Activated T-cell treated with anti-CD3 and anti-CD28 coated beads, Interleukin-2, amount 50 U/mL, for 24 hours (primary cell): ENCODE measurements at places on chromosomes 13 and 19.

- H3K36me3 ChIP-seq, result peaks cover 24% of the 10 kb centered on the region
- peaks cover 60% of the 10 kb centered on the region for H3K4me1 ChIP-seq
- peak overlapping the region; percentile 93 for H3K27ac ChIP-seq
- no peaks in the 10 kb centered on the region for H3K27me3 ChIP-seq
Measured at GRCh38 chr19:1102407-1103131, 1.2 kb upstream of the GPX4 start.

- no peaks in the 10 kb centered on the region for H3K4me1 ChIP-seq
- H3K27me3 ChIP-seq, result no peaks in the 10 kb centered on the region
- H3K4me3 ChIP-seq, result no peak overlapping the region
- H3K36me3 ChIP-seq, result no peaks in the 10 kb centered on the region
Measured at GRCh38 chr13:89970353-89970709, 1377.2 kb upstream of the MIR17HG start.

GRCh38 chr19:14871619-14872230, 14.2 kb downstream of the OR7A17 start:
- H3K27me3 ChIP-seq, result peaks cover 40% of the 10 kb centered on the region
- H3K4me1 ChIP-seq, result no peaks in the 10 kb centered on the region
- DNase-seq, result no peak
- no peak overlapping the region for H3K4me3 ChIP-seq

DNA sequence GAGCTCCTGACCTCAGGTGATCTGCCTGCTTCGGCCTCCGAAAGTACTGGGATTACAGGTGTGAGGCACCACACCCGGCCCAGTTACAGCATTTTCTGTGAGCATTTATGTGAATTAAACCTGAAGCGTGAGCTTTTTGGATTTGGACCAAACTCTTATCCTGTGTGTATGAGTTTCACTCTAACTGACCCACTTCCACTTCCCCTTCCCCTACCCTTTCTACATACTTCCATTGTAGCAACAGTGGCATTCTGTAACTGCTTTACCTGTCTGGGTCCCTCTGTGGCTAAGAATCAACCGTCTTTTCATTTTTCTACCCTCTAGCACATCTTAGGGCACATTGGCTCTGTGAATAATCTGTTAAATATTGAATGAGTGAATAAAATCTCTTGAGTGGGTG, 16.2 kb downstream of the FRY start:
- H3K4me1 ChIP-seq, result peaks cover 29% of the 10 kb centered on the region
- DNase-seq, result no peak
- no peak overlapping the region for H3K27ac ChIP-seq
- H3K27me3 ChIP-seq, result peaks cover 6% of the 10 kb centered on the region

GRCh38 chr13:26910754-26911465, 150.3 kb upstream of the GPR12 start:
- H3K4me3 ChIP-seq, result no peak overlapping the region
- no peak for DNase-seq
- no peak overlapping the region for H3K27ac ChIP-seq
- no peaks in the 10 kb centered on the region for H3K36me3 ChIP-seq
- peaks cover 24% of the 10 kb centered on the region for H3K27me3 ChIP-seq
